ENCODE measurements at places on chromosomes 3 and 15.
A peak's percentile ranks its signal among the peaks of the same experiment; 100 is the strongest.

GRCh38 chr3:183247011-183247589 is 6.0 kb upstream of the B3GNT5 start:
- no peak for DNase-seq

DNA sequence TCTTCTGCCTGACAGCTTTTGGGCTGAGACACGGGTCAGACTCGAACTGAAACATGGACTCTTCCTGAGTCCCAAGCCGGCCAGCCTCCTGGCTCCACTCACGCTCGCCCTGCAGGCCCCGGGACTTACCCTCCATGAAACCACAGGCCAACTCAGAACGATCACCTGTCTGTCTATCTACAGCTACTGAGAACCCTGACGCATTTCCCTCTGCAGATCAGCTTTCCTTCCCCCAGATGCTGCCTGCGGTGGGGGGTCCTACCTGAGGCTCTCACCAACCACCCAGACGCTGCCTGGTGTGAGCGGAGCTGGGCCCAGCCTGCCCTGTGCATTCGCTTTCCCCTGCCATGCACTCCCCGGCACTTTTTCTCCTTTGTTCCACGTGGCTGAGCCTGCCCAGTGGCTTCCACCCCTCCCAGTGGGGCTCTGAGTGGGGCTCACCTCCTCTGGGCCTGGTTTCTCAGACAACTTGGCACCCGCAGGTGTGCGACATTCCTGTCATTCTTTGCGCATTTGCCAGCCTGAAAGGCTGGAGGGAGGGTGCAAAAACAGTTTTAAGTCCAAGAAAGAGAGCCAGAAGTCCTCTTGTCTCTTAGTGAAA is 60.2 kb downstream of the PLXNA1 start:
- DNase-seq = no peak

GRCh38 chr3:40465456-40465855 is 8.3 kb downstream of the RPL14 start:
- no peak for DNase-seq

GRCh38 chr15:97804950-97805349 is 155.6 kb upstream of the ARRDC4 start:
- DNase-seq = no peak

DNA sequence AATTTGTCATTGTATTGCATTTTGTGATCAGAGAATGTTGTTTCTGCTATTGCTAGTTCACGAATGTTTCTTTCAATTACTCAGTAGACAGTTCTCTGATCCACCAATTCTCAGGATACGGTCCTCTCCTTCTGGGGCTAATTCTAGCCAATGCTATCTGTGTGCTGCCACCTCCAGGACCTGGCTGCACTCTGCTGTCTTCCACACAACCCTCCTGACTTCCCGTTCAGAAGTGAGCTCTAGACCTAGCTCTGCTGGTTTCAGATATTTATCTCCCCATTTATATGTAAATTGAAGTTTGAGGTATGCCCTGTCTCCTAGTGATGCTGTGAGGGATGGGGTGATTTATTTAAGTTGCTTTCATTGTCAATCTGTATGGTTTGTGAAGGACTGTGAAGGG is 21.7 kb upstream of the UBL7 start:
- DNase-seq = no peak

- DNase-seq = no peak
Measured at GRCh38 chr15:28967066-28967465, 81.3 kb downstream of the APBA2 start.

DNA sequence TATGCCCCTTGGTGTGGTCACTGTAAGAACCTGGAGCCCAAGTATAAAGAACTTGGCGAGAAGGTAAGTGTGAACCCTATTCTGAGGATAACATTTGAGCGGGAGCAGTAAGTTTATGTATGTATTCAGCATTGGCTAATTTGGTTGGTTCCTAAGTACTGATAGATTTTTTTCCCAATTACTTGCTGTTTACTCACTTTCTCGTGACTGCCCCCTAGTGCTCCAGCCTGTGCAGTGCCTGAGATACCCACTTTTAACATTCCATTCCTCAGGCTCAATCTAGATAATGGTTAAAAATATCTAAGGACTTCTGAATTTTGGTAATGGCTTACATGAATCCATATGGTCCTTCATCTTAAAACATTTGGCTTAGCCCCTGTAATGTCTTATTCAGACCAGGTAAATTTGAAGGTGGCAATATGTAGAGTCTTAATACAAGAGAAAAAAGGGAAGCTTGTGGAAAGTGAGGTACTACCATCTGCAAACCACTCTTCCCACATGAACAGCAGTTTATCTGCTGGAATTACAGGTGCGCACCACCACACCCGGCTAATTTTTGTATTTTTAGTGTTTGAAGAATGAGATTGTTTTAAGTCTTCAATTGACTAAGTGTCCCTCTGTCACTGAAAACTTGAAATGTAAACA is 7.1 kb downstream of the ELL3 start:
- DNase-seq = peak; percentile 81

DNA sequence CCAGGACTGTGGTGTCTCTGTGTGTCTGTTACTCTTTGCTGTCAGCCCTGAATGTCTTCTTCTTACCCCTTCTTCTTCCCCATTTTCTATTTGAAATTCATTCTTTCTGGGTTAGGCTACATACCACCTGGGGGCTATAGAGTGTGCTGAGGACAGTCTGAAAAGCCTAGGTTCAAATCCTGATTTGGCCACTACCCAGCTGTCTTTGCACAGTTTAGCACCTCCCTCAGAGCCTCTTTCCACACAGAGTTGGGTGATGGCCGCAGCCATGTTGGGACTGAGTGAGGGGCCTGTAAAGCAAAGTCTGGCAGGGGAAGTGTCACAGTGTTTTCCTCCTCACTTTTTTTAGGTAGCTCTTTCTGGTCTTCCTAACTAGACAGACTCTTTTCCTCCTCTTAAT is 113.7 kb downstream of the CHCHD6 start:
- no peak for DNase-seq

DNA sequence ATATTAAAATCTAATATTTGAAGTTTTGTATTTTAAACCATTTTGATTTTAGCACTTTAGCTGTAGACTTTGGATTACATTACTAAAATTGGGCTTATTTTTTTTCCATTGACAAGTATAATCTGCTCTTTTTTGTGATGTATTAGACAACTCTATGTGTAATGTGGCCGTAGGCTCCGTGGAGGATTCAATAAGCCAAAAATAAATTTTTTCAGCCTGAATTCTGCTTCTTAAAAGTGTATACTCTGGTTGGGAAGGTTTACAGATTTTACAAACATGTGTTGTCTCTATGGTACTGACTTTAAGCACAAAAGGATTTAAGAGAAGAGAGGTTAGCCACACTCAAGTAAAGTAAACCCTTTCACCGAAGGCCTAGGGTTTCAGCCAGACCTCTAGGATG is 110.8 kb downstream of the PLCL2 start:
- no peak for DNase-seq

DNA sequence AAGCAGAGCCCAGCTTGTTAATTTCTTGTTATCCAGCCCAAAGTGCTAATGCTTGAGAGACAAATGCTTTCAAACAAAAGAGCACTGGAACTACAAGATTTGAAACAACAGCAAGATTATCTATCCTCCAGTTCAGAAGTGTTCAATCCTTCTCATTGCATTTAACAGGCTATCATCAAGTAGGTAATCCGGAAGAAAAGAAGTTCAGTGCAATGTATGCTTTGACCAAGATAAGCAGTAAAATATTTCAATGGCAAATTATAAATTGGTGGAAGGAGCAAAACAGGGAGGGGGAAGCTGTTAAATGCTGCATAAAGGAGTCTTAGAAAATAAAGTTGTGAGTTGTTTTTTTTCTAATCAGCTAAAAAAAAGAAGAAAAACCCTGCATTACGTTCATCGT is 8.8 kb downstream of the LRIG1 start:
- DNase-seq = no peak

GRCh38 chr3:144039661-144040060 is 68.0 kb downstream of the DIPK2A start:
- DNase-seq = no peak

GRCh38 chr3:114685161-114685560 is 391.3 kb downstream of the TIGIT start:
- DNase-seq = no peak

DNA sequence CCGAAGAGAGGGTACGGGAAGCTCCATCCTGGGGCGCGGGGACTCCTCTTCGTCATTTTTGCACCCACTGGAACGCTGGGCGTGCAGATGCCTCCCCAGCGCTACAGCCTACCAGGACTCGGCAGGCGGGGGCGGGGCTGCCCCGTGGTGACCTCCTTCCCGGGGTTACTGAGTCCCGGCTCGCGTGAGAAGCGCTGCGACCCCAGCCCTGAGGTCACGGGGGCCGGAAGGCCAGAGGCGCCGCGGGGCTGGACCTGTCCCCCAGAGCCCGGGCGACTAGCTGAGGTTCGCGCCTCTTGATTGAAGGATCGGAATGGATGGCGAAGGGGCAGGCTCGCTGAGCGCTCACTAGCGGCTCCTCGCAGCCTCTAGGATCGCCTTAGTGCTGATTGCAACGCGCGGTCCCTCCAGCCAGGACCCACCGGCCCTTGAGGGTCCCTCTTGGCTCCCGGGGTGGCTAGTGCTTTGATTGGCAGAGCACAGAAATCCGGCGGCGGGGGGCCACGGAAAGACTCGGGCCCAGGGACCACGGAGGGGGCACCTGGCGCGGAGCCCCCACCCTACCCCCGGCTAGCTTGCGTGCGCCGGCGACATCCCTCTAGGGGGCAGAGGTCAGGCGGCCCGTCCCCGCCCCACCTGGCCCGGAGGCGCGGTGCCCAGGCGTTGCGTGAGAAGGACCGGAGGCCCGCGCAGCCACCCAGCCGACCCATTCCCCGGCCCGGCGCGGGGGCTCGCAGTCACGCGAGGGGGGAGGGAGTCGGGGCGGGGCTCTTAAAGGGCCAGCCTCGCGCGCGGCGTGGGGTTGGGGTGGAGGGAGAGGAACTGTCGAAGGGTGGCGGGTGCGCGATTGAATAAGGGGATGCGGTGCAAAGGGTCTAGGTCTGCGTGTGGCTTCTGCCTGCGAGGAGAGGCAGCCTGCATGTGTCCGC is 781 bp upstream of the CYP1A1 start:
- DNase-seq = peak; percentile 72

GRCh38 chr3:51710631-51711351 is 3.9 kb downstream of the GRM2 start:
- no peak for DNase-seq

GRCh38 chr3:50554553-50554952 is 13.0 kb downstream of the C3orf18 start:
- no peak for DNase-seq

- DNase-seq = no peak
Measured at GRCh38 chr3:42632146-42632545, 21.4 kb upstream of the ZBTB47 start.

DNA sequence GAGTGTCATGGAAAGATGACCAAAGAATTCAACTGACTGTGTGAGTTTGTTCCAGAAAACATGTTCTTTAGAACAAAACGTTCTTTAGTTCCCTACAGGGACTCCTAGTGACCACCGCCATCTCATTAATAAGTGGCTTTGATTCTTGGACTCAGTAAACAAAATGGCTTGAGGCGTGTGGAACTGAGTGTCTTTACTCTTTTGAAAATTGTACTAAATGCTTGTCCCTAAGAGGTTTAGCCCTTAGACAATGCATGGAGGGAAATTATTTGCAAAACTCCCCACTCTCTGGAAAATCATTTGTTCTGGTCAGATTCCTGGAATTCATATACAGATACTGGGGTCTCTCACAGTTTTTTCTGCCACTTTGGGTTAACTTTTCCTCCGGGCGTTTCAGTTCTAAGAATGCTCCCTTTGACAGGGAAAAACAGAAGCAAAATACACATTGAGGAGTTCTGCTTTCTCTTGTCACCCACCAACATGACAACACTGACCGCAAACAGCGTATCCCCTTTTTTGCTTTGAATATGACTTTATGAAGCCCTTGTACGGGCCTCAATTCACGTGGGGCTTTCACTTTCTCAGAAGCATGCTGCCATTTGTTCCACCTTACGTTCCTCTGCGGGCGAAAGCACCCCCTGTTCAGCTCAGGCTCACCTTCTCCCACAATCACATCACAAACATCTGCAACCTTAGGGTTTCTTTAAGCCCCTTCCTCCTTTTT is 15.3 kb upstream of the NRROS start:
- no peak for DNase-seq

- DNase-seq = no peak
Measured at GRCh38 chr15:56805466-56806147, 72.3 kb upstream of the ZNF280D start.

DNA sequence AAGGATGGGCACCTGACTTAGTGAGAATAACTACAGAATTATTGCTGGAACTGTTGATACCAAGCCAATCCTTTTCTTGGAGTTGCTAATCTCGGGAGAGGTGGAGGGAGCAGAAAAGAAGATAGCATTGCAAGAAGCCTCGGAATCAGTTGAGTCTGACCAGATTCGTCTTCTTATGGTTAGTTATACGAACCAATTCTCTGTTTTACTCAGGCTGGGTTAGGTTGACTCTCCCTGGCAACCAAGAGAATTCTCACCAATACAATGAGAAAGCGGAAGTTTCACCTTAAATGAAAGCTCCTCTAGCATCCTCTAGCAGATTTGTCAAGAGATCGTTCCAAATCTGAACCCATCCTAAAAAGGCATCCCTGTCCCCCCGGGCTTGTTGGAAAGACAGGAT is 43.5 kb upstream of the UBE2E1 start:
- DNase-seq = no peak

DNA sequence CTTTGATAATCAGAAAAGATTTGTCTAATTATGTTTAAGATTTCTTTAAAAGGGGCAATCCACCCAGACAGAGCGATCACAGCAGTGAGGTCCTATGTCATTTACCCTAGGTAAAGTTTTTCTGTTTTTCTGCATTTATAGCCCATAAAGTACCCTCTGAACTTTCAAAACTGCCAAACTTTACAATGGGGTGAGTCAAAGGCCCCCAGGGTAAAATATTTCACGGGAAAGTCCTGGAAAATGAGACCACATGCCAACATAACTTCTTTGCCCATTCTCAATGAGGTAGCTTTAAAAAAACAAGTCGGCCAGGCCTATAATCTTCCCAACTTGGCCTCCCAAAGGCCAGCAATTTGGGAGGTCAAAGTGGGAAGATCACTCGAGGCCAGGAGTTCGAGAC is 53.0 kb downstream of the SUCLG2 start:
- no peak for DNase-seq

DNA sequence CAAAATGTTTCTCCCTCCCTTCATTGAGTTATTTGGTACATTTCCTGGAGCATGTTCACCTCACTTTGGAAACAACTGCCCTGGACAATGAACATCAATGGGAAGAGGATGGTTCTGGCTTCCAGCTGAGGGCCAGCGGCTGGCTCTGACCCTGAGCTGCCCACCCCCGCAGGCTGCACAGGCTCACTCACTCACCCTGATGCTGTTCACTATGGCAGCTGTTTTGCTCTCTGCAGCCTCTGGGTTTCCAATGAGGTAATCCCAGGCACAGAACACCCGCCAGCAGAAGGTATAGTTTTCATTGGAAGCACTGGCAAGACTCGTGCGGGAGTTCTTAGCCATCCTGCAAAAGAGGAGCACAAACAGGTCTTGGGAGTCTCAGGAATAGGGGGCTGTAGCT is 17.8 kb downstream of the TMC3 start:
- DNase-seq = no peak

GRCh38 chr3:59426821-59427565 is 377.2 kb upstream of the CFAP20DC start:
- DNase-seq = peak; percentile 29

GRCh38 chr3:55909373-55909772 is 422.3 kb upstream of the WNT5A start:
- no peak for DNase-seq

All from natural killer cell (primary cell).